Activated naive CD4-positive, alpha-beta T cell (primary cell): ENCODE measurements at places on chromosomes 5 and 9.

DNA sequence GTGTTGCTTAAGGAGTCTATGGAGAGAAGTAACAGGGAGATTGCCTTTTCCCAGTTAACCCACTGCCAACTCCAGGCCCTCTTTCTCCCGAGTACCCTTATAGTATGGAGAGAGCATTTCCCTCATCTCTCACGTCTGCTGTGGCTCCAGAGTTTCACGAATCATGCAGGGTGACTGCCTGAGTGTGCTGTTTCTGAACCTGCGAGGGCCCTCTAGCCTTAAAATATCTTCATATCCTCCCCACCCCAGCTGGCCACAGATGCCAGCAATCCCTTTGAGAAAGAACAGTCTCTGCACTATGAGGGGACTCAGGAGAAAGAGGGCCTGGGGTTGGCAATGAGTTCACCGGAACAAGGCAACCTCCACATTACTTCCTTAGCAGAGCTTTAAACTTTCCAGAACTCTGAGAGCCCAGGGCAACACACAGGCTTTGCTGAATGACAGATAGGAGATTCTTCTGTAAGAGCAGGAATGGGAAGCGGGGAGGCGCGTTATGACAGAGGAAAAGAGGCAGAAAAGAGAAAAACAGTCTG lies 81.6 kb upstream of the ANKH start:
- DNase-seq: no peak

GRCh38 chr5:8613078-8613685 lies 744.2 kb downstream of the MTRR start:
- DNase-seq: no peak

- no peak for DNase-seq
These were observed 17.7 kb upstream of the FAM174A start for GRCh38 chr5:100517301-100517974.

- DNase-seq: no peak
These were observed 7.1 kb downstream of the SLC6A7 start for GRCh38 chr5:150196986-150197385.

DNA sequence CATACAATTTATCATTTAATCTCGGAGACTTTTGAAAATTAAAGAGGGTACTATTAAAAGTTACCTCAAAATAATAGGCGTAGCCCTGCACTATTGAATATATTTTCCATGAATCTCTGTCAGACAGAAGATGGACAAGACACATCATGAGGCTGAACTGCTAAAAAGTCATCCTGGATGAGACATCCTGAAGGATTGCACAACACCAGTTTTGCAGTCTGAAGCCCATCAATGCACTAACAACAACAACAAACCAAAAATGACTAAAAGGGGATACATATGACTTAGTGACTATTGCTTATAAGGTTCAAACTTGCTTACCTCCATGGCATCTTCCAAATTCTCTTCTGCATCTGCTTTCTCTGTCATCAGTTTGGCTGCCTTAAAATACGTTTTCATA lies 15.7 kb downstream of the LMBRD2 start:
- DNase-seq: no peak

- no peak for DNase-seq
These were observed 205.0 kb downstream of the SLIT3 start for GRCh38 chr5:169095976-169096375.

DNA sequence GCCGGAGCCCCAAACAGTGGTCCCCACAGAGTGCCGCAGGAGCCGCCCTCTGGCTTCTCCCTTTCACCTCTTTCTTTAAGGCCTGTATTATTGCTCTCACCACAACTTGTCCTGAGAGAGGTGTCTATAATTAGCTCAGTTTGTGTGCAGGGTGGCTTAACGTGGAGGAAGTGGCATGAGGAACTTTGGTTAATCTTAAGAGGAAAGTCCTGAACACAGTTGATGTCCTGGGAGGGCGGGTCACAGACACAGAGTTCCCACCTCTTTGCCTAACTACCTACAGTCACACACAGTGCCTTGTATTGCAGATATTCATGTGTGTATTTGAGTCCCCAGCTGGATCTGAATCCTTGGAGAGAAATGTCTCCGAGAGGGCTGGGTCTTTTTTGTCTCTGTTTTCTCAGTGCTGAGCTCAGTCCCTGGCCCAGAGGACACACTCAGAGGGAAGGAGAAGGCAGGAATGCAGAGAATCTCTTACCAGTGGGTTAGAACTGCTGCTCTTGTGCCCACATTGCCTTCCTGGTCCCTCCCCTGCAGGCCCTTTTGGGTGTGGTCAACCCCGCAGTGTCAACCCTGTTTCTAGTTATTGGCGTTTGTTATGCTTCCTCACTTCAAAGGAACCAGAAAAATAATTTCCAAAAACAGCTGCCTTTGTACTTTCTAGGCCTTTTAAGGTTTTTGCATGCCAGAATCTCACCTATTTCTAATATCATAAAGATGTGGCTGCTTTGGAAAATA lies 392.5 kb downstream of the KDM4C start:
- DNase-seq: no peak
